CD4-positive, alpha-beta T cell treated with Interleukin-10 for 1 hour (primary cell): ENCODE measurements at places on chromosomes 16 and 17.

GRCh38 chr17:57487573-57487972, 231.2 kb downstream of the MSI2 start:
- DNase-seq = no peak

GRCh38 chr16:1696863-1697262, 9.1 kb upstream of the MAPK8IP3 start:
- no peak for DNase-seq

GRCh38 chr17:63032142-63032541, 66.1 kb downstream of the TANC2 start:
- DNase-seq = no peak

DNA sequence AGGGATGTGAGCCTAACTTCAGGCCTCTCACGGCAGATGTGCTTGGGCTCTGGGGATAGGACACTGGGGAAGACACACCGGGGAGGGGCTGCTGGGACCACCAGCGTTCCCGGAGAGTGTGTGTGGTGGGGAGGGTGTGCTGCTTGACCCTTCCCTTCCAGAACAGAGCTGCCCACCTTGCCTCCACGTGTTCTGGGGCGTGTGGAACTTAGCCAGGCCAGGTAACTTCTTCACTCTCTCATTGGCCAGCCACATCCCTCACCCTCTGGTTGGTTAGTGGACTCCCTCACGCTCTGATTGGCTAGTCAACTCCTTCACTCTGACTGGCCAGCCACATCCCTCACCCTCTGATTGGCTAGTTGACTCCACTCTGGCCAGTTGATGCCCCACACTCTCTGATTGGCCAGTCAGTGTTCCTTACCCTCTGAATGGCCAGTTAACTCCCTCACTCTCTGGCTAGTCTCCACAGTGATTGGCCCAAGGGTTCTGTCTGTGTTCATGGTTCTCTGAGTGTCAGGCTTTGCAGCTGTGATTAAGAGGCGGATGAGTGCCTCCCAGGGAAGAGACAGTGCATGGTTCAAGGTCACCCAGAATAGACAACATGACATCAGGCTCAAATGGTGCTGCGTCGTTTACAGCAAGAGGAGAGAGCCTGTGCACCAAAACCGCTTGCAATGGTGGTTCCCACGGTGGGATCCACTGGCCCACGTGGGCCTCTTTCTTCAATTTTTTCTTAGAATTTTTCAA, 10.0 kb downstream of the TMEM235 start:
- no peak for DNase-seq
